Cardiac septum (tissue), 1 donor: ENCODE measurements at places on chromosomes 11 and 22.

- no peak for DNase-seq
These were observed 458.4 kb upstream of the CCDC179 start for GRCh38 chr11:23318670-23319069.

GRCh38 chr22:43434928-43435311, 23.1 kb downstream of the MPPED1 start:
- DNase-seq, result peak; percentile 67

DNA sequence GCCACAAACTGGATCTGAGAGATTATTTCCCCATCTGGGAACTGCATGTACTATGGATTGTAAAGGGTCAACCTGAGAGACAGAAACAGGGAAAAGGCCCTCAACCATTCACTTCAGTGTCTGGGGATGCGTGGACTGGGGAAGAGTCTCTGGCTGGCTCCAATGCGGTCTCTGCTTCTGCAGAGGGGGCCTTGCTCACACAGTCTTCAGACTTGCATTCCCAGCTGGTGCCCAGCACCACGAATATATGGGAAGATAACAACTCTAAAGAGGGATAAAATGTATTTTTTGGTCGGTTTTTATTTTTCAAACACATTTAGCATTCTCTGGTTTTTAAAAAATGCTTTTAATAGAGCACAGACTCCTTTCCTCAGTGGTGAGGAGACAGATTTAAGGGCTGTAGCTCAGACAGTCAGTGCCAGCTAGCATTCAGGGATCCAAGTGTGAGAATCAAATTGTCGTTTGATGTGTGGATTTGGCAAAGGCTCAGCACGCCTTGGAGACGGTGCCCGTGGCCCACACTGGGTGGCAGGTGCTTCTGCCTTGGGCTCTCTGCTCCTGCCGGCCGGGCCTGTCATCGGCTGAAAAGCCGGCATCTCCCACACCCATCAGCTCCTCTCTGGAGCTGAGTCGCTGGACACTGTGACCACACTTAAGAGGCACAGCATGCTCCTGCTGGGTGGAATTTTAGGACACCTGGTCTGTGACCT, 8.0 kb upstream of the EFCAB6 start:
- peak; percentile 36 for DNase-seq

DNA sequence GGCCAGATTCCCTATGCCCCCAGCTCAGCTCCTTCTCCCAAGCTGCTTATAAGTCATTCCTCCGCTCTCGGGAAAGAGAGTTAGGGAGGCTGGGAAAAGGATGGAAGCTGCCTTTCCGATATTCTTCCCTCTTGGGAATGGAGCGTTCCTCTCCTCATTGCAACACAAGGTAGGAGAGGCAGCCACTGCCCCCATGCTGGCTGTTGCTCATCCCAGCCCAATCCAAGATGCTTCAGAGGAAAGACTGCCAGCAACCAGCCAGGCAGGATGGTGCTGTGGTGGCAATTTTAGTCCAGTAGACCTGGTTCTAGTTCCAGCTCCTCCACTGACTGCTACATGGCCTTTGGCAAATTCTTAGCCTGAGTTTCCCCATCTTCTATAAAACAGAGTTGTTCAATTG, 13.7 kb upstream of the C11orf96 start:
- DNase-seq, result no peak

- no peak for DNase-seq
These were observed 131.1 kb downstream of the RASSF10 start for GRCh38 chr11:13140028-13140870.
